IMR-90 (cell line): ENCODE measurements at places on chromosomes 7 and 10. TPM values are rescaled to one million over a fixed set of nuclear protein-coding genes. Genes with fewer than 3 reads are reported as not detected.

Gene ANKRD61
- 0.17 and 0.32 TPM in 2 replicates for polyA plus RNA-seq

Gene LRRD1
- 0.02 TPM in 1 of 2 replicates, not detected in the other for polyA plus RNA-seq

Gene AZGP1
- polyA plus RNA-seq, result not detected in 2 replicates

Gene EZH2
- polyA plus RNA-seq, result 17.9 and 19.8 TPM in 2 replicates

Gene SYCE1
- polyA plus RNA-seq, result not detected in 2 replicates

Gene SEMA3E
- 0.31 and 0.42 TPM in 2 replicates for polyA plus RNA-seq

Gene PKD1L1
- 0.03 and 0.15 TPM in 2 replicates for polyA plus RNA-seq

Gene SPDYE11
- not detected in 2 replicates for polyA plus RNA-seq

Gene CEP55
- 13.8 and 15.7 TPM in 2 replicates for polyA plus RNA-seq

Gene PLPP4
- 0.37 and 0.60 TPM in 2 replicates for polyA plus RNA-seq

Gene CFAP43
- 0.05 and 0.07 TPM in 2 replicates for polyA plus RNA-seq
